Body of pancreas (tissue), 4 donors: ENCODE measurements at places on chromosomes 5 and 9.

- DNase-seq: peak; percentile 46
Observed at GRCh38 chr5:54876-55569, 36.9 kb upstream of the PLEKHG4B start.

DNA sequence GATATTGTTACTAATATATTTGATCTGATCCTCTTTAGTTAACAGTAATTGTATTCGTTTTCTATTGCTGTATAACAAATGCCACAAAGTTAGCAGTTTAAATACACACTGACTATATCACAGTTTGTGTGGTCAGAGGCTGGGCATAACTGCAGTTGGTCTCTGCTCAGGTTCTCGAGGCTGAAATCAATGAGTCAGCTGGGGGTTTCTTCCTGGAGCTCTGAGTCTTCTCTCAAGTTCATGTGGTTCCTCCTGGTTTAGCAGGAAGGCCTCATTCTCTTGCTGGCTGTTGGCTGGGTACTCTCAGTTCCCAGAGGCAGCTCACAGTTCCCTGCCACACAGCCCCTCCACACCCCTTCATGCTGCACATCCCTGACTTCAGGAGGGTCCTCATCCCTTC, 20.7 kb downstream of the COL23A1 start:
- no peak for DNase-seq

DNA sequence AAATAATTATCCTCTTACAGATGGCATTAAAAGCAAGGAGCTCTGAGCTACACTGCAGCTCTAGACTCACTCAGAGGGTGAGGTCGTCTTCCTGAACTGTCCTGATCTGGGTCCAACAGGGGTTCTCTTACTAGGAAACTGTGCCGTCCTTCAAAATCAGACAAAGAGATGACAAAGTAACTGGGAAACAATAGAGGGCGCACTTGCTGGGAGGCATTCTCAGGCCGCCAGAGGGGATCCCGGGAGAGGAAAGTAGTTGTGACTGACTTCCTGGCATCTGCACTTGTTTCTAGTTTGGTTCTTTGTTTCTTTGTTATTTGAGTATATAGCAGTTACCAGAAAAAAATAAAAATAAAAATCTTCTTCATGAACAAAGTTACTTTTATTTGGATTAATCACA, 142.9 kb upstream of the MSX2 start:
- DNase-seq: no peak

DNA sequence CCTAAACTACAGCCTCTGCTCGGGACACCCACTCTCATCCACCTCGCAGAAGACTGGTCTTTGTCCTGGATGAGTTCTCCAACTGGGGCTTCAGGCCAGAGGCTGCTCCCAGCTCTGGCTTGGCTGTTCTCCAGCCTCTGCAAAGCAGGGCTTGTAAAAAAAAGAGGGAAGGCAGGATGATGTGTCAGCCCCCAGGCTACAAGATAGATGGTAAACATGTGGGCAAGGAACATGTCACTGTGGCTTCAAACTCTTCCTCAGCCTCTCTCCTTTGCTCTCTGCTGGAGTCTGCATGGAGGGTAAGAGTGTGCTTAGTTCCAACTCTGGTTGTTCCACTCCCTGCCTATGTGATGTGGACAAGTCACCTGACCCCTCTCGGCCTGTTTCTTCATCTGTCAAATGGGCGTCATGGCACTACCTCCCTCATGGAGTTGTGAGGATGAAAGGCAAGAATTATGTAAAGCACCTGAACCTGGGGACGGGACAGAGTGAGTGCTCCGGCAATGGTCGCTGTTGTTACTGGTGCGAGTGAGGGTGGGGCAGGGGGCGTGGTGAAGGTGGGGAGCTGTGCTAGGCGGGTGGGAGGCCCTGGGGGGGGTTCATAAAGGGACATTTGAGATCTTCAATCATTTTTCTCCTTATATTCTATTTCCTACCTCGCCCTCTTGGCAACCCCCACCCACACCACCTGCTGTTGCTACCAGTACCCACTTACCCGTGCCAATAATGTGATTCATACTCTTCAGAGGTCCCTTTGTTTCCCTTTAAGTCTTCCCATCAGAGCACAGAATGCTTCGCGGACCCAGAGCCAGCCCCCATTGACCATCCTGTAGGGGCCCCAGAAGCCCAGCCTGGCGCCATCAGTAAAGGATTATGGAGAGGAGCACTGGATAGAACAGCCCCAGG, 6.8 kb upstream of the ZNF79 start:
- no peak for DNase-seq

GRCh38 chr9:98360176-98360708, 104.8 kb upstream of the TBC1D2 start:
- no peak for DNase-seq

- DNase-seq: no peak
Observed at GRCh38 chr5:126354012-126354857, 69.0 kb upstream of the GRAMD2B start.

GRCh38 chr5:139413963-139414362, 10.1 kb upstream of the SPATA24 start:
- DNase-seq: no peak

- DNase-seq: no peak
Observed at GRCh38 chr5:109741390-109741789, 51.7 kb downstream of the MAN2A1 start.

- no peak for DNase-seq
Observed at GRCh38 chr9:116282597-116282996, 129.0 kb downstream of the PAPPA start.

DNA sequence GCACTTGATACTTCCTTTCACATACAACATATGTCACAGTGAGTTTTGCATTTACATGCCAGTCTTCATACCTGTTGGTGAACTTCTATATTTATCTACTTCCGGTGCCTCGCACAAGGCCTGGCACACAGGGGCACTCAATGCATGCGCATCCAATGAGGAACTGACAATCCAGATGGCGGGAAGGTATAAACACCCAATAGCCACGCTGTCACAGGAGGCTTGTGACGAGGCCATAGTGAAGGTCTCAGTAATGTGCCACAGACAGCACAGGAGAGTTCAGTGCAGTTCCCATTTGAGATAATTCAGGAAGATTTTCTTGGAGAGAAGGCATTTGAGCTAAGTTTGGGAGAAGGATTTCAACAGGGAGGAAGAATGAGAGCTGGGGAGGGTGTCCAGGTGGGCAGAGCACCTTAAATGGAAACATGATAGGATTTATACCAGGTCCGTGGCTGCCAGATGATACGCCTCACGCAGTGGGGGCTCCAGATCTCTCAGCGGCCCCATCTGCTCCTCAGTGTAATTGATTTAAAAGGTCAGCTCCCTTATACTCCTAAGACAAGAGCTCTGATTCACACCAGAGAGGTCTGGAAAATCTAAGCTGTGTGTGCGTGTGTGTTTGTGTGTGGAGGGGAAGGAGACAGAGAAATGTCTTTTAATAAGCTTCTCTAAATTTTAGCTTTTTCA, 206.2 kb downstream of the DCP2 start:
- no peak for DNase-seq

- DNase-seq: no peak
Observed at GRCh38 chr5:167881041-167881440, 410.4 kb upstream of the WWC1 start.

DNA sequence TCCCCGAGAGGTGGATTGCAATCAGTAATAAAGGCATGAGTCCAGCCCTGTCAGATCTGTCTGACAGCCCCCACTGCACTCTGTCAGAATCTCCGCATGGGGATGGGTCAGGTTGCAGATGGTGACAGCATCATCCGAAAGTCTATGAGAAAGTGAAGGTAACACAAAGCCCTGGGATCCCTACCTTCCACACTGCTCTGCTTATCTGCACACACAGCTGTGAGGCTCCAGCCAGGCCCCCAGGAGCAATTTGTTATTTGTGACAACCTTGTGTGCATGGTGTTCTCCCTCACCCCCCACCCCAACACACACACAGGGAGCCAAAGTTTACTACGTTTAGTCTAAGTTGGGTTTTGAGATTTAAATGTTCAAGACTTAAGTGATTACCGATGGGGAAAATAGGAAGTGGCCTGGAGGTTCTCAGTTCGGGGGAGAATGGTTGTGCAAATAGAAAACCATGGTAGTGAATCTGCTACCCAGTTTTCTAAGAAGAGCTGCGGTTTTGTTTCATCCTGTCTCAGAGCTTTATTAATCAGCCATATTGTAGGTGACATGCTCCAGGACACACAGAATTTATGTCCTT, 92.7 kb downstream of the SV2C start:
- DNase-seq: no peak

DNA sequence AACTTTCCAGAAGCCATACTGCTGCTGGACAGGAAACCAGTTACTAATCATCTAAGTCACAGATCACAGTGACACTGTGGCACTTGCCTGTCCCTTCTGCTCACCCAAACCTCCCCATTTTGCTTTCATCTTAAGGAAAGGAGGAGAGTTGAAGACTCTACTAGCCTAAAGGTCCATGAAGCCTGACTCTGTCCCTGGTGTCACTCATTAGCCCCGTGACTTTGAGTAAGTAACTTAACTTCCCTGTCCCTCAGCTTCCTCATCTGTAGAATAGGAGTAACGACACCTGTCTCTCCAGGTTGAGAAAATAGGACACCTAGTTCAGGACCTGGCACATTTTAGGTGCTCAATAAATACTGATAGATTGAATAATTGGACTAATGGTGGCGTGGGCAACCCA, 536 bp upstream of the SLC6A7 start:
- DNase-seq: no peak

DNA sequence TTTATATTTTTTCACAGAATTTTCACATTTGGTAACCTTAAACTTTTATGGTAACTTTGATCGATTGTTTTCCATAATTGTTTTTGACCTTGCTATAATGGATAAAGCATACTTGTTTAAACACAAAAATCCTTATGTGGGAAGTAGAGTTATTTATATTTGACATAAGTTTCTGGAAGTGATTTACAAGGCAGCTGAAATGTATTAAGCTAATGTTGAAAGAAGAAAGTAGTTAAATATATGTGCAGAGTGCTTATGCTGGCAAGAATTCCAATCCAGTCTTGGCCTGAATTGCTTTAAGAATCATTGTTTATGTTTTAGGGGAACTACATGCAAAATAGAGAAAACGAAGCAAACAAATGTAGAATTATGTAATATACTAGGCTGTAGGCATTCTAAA, 763.6 kb downstream of the TAF11L14 start:
- DNase-seq: no peak

- DNase-seq: no peak
Observed at GRCh38 chr5:122921826-122922225, 76.4 kb downstream of the SNX24 start.

DNA sequence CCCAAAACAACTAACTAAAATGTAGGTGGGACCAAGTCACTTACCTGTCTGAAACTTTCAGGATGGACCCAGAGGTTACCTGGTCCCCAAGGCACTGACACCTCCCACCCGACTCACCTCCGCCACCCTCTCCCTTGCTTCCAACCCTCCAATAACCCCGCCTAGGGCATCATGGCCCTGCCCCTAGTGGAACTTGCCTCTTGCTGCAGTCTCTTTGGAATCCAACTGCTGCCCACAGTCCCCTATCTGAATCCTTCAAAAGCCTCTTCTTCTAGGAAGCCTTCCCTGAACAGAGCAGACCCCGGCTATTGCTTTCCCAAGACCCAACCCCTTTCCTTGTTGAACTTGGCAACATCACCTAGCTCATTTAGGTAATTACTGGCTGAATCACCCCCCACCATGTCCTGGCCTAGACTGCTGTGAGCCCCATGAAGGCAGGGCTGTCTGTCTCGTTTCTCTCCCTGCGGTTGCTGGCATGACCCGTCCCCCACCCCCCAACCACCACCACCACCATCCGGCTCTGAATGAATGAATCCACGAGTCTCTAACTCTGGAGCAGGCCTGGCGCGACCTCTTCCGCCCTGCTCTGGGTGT, 9.4 kb downstream of the CRB2 start:
- no peak for DNase-seq

GRCh38 chr5:107935645-107936044, 264.9 kb upstream of the EFNA5 start:
- DNase-seq: no peak

DNA sequence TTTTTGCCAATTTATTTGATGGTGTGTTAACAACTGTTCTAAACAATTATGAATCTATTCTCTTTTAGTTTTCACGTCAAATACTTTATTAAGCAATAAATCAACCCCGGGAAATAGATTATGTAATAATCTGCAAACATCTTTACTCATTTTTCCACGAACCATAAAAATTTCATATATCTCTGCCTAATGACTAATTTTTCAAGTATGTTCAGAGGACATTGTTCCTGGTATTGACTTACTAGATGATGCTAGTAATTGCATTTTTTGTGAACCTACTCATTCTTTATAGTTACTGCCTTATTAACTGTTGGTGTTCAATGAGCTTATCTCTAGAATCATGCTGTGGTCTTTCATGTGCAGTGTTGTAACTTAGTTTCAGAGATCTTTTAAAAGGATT, 41.0 kb upstream of the FBN2 start:
- no peak for DNase-seq

GRCh38 chr9:22343218-22343611, 103.4 kb upstream of the DMRTA1 start:
- no peak for DNase-seq

DNA sequence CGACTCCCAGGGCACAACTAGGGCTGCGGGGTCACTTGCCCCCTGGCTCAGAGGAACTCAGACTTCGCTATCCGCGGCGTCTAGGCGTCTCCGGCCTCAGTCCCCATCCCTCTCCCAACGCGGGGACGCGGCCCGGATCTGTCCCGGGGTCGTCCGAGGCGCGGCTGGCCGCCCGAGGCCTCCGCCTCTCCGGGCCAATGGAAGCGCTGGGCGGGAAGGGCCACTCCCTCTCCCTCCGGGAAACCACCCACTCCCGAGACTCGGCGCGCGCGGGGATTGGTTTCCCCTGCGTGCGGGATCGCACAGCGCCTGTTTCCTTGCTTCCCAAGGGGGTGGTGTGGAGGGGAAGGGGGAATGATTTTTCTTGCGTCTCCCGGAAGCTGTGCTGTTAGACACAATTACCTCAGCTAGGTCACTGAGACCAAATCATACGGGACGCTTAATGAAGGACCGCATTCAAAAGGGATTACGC, 38.3 kb downstream of the NR2F1 start:
- peak; percentile 69 for DNase-seq

DNA sequence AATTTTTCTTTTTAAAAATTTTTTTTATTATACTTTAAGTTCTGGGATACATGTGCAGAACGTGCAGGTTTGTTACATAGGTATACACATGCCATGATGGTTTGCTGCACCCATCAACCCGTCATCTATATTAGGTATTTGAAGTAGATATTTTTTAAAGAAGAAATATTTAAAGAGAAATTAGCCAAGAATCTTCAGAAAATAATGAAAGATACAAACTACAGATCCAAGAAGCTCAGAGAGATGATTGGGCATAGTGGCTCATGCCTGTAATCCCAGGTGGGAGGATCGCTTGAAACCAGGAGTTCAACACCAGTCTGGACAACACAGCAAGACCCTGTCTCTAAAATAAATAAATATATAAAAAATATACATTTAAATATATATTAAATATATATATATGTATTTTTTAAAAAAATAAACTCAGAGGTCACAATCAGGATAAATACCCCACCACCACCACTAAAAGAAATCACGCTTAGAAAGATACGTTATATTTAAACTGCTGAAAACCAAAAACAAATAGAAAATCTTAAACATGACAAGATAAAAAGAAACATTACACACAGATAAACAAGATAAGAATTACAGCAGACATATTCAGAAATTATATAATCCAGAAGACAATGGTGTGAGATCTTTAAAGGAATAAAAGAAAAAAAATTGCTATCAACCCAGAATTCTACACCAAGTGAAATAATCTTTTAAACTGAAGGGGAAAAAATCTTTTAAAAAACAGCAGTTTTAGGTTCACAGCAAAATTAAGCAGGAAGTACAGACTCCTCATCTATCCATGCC, 57.5 kb downstream of the CSF2 start:
- no peak for DNase-seq

GRCh38 chr5:54703133-54703532, 185.6 kb downstream of the SNX18 start:
- DNase-seq: no peak

GRCh38 chr5:134370311-134370870, 978 bp upstream of the UBE2B start:
- no peak for DNase-seq
